Jurkat, Clone E6-1 (cell line): ENCODE measurements at places on chromosomes 7 and 10.

GRCh38 chr10:100100651-100101184, 19.0 kb upstream of the CPN1 start:
- no peak for DNase-seq

DNA sequence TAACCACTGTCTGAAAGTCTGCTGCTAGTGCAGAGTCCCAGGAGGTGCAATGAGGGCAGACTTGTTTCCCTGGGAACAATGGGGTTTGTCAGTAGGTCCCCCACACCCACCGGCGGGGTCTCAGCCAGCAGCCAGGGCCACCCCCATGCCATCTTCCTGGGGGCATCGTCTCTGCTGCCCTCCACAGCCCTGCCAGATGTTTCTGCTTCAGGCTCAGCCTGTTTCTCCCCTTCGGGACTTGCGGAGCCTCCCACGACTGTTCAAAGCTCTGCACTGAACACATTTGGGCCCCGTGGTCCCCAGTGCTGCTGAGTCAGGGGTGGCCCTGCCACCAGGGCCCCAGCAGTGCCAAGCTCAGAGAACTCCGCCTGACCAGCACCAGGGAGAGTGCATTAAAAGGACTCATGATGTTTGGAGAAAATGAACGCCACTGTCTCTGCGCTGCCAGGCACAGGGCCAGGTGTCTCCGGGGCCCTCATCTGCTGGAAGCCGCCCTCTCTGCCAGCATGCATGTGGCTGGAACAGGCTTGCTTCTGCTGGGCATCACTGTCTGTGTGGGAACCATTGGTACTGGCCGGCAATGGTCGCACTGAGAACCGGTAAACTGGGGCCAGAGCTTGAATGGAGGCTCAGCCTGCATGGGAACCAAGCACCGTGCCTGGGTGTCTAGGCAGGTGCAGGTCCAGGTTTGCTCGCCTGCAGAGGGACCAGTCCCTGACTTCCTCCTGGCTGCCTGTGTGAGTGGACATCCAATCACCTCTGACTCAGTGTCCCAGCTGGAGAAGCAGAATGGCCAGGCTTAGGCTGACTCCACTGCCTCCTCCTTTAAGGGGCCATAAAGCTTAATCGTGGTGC, 345.1 kb downstream of the GLRX3 start:
- DNase-seq = no peak

GRCh38 chr7:127710635-127711034, 58.6 kb downstream of the SND1 start:
- DNase-seq = no peak

- DNase-seq = no peak
Observed at GRCh38 chr10:126221874-126222273, 166.4 kb downstream of the ADAM12 start.

DNA sequence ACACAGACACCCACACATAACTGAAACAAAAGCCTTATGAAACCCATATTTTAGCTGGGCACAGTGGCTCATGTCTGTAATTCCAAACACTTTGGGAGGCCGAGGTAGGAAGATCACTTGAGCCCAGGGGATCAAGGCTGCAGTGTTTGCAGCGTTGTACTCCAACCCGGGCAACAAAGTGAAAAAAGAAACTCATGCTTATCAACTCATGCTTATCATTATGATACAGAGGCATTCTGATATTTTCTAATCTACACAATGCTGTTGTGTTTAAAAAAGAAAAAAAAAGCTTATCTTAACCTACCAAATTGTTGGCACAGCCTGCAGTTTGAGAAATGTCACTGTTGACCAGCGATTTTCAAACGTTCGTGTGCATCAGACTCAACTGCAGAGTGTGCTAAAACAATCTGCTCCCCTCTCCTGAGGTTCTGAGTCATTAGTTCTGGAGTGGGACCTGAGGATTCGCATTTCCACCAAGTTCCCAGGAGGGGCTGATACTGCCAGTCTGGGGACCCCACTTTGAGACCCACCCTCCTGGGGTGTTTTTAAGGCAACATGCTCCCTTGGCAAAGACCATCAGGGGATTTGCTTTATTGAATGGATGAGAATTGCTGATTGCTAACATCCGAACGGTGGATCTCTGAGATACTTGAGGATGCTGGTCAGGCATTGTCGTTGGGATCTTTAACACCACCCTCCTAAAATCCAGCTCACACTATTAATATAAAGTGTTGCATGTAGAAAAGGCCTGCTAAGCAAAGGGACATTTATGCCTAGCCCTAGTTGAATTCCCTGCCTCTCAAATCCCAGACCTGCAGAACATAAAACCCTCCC, 16.2 kb downstream of the CHST3 start:
- DNase-seq = no peak

DNA sequence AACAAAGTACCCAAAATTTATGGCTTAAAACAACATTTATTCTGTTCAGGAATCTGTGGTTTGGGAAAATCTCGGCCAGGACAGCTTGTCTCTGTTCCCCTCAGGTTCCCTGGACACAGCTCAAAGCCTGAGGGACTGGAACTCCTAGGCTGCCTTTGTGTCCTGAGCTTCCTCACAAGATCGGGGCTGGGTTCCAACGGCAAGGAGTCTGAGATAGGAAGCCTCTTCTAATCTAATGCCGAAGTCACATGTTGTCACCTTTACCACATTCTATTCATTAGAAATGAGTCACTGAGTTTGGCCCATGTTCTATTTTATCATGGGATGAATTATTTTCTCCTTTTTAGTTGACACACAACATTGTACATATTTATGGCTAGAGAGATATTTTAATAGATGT, 80.5 kb downstream of the ANKRD26 start:
- no peak for DNase-seq

- no peak for DNase-seq
Observed at GRCh38 chr7:18053177-18053928, 25.7 kb upstream of the PRPS1L1 start.

DNA sequence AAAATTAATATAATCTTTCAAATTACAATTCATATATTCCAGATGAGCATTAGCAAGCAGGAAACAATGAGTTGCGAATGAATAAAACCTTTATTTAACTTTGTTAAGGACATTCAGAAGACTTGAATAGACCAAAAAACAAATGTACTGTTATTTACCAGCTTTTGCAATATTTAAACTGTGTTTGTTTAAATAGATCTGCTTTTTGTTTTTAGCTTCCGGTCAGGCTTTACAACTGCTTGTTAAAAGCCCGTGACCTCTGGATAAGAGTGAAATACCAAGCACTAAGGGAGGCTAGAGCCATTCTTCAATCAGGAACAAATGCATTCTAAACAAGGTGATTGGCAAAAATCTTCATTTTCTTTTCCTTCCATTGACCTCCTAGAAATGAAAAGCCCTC, 184.9 kb upstream of the GNAI1 start:
- DNase-seq = no peak

GRCh38 chr10:665579-666091, 23.8 kb downstream of the DIP2C start:
- no peak for DNase-seq
